Stimulated activated CD4-positive, alpha-beta T cell treated with anti-CD3 and anti-CD28 coated beads, Interleukin-4, amount 100 ng/mL, for 1 hour (primary cell): ENCODE measurements at places on chromosomes 11 and 22.
A peak's percentile ranks its signal among the peaks of the same experiment; 100 is the strongest.

DNA sequence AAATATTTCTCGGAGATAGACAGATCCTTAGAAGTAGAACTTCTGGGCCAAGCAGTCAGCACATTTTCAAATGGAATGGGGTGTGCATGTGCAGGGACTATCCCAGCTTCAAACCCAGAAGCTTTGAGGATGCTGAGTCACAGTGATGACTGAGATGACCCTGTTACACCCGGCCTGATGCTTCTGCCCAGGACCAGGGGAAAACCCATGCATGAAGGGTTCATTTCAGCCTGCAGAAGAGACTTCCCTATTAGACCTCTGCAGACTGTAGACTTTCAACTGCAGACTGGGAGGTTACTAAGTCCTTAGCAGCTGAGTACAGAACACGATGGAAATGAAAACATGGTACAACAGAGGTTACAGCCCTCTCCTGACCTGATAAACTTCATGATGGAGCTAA, 3.6 kb upstream of the OR2AT4 start:
- DNase-seq, result peak; percentile 12

GRCh38 chr11:66841861-66842260, 1.4 kb upstream of the RCE1 start:
- no peak for DNase-seq

GRCh38 chr11:9847636-9848035, 183.8 kb downstream of the SWAP70 start:
- DNase-seq, result no peak

GRCh38 chr11:119147604-119148333, 1.1 kb upstream of the ABCG4 start:
- DNase-seq, result no peak

DNA sequence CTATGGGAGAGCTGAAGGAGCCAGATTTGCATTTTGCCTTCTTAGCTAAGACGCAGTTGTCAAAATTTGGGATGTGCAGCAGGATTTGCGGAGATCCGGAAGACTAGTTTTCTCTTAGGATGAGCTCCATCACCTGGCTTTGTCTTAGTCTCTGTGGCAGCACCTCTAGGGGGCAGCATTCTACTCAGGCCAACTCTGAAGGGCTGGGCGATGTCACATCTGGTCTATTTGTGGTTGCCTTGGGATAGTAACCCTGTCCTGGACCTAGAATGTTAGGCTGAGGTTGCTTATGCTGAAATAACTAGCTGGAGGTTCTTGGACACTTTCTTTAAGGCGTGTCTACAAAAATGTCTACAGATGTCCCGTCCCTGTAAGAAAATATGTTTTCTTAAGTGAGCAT, 116.2 kb downstream of the FAT3 start:
- DNase-seq, result no peak

GRCh38 chr11:123110397-123110796, 48.5 kb upstream of the HSPA8 start:
- DNase-seq, result no peak

- DNase-seq, result no peak
Observed at GRCh38 chr11:109695696-109696095, 273.7 kb downstream of the C11orf87 start.

GRCh38 chr11:106997227-106997626, 21.0 kb downstream of the GUCY1A2 start:
- DNase-seq, result no peak

DNA sequence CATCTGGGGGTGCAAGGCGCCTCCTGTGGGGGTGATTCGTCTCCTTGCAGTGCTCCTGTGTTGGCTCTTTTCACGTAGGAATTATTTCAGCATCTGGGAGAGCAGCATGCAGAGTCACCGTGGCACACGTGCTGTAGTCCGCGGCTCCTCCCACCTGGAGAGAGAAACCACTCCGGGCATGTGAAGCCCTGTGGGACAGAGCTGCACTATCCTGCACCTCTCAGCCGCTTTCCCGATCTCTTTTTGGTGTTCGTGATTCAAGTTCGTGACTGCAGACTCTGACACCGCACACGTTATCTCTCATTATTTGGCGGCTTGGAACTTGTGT, 394.6 kb downstream of the TBC1D22A start:
- DNase-seq, result no peak

DNA sequence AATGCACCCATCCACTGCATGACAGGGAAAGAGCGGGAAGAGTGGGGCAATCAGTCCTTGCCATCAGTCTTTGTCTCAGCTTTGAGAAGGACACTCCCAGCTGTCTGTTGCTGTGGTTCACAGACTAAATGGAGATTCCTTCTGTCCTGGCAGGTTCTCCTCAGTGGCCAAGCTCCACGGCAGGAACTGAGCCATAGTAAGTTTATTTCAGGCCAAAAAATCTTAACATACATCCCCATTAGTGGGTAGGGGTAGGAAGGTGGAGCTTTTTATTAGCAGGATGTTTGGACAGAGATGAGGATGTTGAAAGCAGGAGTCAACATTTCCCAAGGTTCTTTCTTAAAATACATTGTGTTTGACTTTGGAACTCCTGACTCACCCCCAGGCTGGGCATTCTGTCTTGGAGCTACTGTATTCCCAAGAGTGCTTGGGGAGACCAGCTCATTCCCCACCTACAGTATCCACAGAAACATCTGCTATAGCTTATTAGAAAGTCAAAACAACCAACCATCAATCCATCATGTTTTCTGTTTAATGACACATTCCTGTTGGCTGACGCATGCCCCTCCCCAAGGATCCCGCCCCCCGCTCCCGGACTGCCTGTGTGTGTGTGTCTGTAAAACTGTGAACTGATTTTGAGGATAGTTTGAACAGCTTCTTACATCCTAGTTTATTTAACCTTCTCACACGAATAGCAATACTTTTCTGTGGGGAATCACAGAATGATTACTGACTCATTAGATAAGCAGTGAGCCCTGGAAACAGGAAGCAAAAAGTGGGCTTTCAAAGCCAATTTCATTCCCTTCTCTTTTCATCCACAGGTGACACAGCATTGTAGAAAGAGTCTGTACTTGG, 109.5 kb downstream of the CCDC81 start:
- no peak for DNase-seq

- no peak for DNase-seq
Observed at GRCh38 chr11:11218629-11218986, 134.4 kb downstream of the CSNK2A3 start.

DNA sequence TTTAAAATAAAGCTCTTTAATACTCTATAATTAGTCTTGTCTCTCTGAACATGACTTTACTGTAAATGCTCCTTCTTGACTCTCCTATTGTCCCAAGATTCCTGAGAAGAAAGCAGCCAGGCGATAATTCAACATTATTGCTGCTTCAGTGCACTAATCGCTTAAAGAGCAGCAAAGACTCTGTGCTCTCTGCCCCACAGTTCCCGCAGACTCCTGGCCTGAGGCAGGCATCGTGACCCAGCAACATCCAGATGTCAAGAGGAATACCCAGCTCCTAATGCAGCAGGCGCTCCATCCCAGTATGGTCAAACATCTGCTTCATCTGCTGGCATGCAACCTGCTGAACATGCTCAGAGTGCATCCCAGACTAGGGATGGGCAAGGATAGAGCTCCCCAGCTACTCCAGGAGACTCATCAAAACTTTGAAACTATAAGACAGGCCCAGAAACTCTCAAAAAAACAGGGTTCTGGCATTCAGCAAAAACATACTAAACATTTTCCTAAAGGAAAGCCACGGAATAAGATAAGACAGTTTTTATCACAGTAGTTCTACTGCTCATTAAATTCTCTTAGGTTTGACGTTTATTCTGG, 270.0 kb downstream of the SOX6 start:
- no peak for DNase-seq
